ENCODE measurements at places on chromosomes 5 and 9.

- no peak for DNase-seq
These were observed 9.7 kb downstream of the TERT start for GRCh38 chr5:1285141-1285540.

DNA sequence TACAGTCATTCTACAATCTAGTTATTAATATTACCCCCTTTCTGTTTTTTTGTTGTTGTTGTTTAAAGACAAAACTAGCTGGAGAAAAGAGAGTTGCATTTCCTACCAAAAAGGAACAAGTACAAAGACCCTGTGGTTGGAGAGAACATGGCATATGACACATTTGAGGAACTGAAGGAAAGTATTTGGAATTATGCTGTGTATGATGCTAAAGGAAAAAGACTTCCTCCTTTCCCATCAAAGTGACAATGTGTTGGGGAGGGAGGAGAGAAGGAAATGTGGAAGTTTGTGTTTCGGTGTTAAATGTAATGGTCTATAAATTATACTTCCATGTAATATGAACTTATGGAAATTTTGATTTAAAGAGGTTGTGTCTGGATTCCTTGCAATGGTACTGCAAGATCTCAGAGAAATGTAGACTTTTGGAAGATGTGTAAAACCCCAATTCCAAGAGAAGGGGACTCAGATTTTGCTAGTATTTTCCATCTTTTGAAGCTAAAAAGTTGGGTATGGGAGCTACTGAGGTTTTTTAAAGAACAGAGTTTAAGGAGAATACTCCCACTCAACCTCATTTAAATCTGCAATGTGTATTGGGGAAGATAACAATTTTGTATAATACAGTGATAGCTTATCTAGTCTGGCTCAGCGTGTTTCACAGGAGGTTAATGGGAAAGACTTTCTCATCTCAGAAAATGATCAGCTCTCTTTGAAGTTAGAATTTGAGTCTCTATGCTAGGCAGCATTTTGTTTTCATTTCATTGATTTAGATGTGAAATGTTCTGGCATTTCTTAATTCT lies 15.4 kb upstream of the TNFSF8 start:
- no peak for DNase-seq

GRCh38 chr9:8781458-8781857 lies 981.9 kb upstream of the DMAC1 start:
- no peak for DNase-seq

GRCh38 chr9:103243553-103243952 lies 248.4 kb downstream of the CYLC2 start:
- DNase-seq, result no peak

GRCh38 chr5:83724001-83724400 lies 3.3 kb upstream of the HAPLN1 start:
- no peak for DNase-seq

- no peak for DNase-seq
These were observed 214.5 kb downstream of the TMEM167A start for GRCh38 chr5:82862711-82863110.

- DNase-seq, result no peak
These were observed 55.1 kb upstream of the XPA start for GRCh38 chr9:97752274-97752673.

GRCh38 chr9:109475526-109475925 lies 22.6 kb downstream of the PTPN3 start:
- no peak for DNase-seq

GRCh38 chr9:70117835-70118319 lies 74.2 kb downstream of the MAMDC2 start:
- no peak for DNase-seq
